ENCODE measurements at places on chromosomes 7 and 10. TPM values are rescaled to one million over a fixed set of nuclear protein-coding genes. Genes with fewer than 3 reads are reported as not detected.

OR2F2 gene
- total RNA-seq: not detected

RNF32 gene
- total RNA-seq: 2.8 TPM

PIP gene
- total RNA-seq: not detected

STRIP2 gene
- total RNA-seq: 0.28 TPM

PNLIP gene
- not detected for total RNA-seq

LRRC17 gene
- total RNA-seq: 1.4 TPM

CNNM1 gene
- total RNA-seq: 0.36 TPM

FAM25C gene
- total RNA-seq: not detected

WDR11 gene
- total RNA-seq: 43.6 TPM

TBL2 gene
- 36.3 TPM for total RNA-seq

TCAF2 gene
- 0.89 TPM for total RNA-seq

CALHM1 gene
- total RNA-seq: not detected

CDC14C gene
- not detected for total RNA-seq

- peak; percentile 89 for DNase-seq
Observed at GRCh38 chr10:102644646-102645387, 538 bp downstream of the TRIM8 start.

GRCh38 chr10:93413252-93413689, 68.9 kb downstream of the MYOF start:
- no peak for DNase-seq

DNA sequence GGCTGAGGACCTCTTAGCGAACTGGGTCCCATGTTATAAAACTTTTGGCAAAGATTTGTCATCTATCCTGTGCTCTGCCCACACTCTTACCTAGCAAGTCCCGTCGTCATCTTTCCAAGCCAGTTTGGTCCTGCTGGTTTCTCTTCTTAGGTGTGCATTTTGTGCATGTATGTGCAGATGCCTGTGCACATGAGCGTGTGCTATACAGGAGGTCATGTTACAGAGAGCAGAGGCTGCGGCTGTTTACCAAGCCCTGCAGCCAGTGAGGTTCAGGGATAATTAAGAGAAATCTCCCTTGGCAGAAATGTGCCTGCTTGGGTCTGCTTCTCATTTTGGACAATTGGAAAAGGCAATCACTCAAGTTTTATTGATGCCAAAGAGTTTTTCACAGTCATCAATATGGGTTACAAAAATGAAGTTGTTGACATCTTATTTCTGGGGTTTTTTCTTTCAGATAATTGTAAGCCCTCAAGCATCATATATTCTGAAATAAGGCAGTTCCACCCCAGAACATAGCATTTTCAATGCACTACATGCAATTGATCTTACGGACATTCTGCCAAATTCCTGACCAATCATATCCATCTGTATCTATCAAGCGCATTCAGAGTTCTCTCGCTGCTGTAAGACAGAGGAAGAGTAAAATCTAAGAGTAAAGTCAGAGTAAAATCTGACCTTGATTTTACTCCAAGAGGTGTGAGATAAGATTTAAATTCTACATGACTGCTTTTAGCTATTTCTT, 361.4 kb upstream of the ZNF32 start:
- DNase-seq: no peak

DNA sequence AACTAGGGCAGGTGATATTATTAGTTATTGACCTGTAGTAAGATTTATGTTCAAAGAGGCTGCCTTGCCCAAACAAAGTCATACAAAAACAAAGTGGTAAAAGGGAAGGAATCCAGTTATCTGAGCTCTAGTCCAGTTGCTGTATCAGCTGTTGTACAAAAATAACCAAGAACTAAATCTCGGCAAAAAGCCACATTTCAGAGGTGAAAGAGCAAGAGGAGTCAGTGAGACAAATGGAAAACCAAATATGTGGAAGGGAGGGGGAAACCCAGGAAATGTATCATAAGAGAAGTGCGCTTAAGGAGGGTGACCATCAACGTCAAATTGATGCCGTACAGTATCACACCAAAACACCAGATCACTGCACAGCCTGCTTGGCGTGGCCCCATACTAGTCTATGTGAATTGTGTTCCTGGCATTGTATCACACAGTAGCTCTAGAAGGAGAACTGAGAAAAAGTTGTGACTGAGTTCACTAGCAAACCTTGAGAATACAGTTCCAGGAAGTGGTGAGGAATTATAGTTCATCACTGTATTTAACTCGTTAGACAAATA, 6.4 kb downstream of the AGBL3 start:
- no peak for DNase-seq

- peak; percentile 83 for DNase-seq
Observed at GRCh38 chr7:96327429-96327828, 5.5 kb upstream of the SLC25A13 start.

DNA sequence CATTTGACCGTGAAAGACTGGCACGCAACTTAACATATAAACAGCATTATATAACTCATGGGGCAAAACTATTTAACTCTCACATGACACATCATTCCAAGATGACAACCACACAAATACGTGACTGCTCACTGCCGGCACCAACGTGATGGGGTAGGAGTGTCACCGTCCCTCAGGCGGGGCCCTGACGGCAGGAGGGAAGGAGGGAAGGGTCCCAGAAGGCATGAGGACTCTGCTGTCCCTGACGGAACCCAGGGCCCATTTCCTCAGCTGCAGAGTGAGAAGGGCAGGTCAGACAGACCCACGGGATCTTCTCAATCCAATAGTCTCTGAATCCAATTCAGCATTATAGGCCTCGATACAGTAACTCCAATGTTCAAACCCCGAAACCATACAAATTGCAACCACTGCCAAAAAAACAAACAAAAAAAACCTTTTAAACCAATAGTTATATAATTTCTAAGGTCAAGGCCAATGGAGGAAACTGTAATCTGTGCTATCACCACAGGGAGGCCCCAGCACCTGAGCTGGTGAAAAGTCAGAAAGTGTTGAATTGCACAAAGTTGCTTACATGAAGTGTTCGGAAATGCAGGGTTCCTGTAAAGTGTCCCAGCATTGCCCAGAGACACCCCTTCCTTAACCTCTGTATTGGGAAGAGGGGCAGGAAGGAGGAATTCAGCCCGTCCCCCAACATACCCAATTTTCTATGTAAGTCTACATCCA, 137.4 kb downstream of the TNS3 start:
- peak; percentile 32 for DNase-seq

GRCh38 chr7:114302858-114303257, 111.8 kb upstream of the FOXP2 start:
- no peak for DNase-seq

GRCh38 chr10:75425291-75426079, 5.9 kb upstream of the LRMDA start:
- DNase-seq: no peak

GRCh38 chr10:624605-625332, 64.7 kb downstream of the DIP2C start:
- DNase-seq: peak; percentile 38

GRCh38 chr7:129188892-129189660, 643 bp downstream of the SMO start:
- peak; percentile 21 for DNase-seq

GRCh38 chr7:117470777-117471176, 9.0 kb upstream of the CFTR start:
- DNase-seq: peak; percentile 27

- DNase-seq: no peak
Observed at GRCh38 chr7:128148676-128149075, 92.4 kb upstream of the LEP start.

DNA sequence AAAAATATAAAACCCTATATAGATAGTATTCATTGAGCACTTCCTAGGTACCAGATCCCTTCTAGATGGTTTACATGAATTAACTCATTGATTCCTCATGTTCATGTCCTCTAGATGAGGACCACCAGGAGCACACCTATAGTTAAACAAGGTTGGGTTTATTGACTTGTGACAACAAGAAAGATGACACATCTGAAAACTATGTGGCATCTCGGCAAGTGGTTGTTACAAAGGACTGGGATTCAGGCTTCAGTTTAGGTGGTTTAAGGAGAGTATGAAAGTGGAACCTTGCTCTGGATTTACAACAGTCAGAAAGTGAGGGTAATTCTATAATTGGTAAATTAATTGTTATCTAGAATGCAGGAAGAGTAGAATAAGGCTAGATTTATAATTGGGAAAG, 99.0 kb upstream of the PHF14 start:
- no peak for DNase-seq

GRCh38 chr10:28541717-28542365, 8.9 kb downstream of the WAC start:
- no peak for DNase-seq

DNA sequence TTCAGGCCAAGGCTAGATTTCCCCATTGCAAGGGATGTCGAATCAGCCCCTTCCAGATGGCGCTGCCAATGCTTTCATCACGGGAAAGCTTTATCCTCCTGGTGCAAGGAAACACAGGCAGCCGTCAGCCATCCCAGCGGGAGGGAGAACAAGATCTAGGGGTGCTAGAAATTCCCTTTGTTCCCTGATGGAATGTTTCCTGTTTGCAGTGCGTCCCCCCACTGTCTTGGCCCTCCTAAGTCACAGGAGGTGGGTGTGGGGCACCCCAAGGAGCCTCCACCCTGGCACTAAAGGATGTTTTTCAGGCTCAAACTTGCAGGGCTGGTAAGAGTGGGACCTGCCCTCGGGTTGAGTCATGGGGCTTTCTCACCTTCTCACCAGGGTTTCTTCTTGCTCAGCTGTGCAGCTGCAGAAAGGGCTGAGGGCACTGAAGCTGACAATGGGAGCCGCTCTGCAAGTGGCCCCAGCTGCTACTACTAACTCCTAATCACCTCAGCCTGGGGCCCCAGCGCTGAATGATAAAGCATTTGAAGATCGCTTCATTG, 103.6 kb downstream of the PRPF18 start:
- no peak for DNase-seq

GRCh38 chr7:125061776-125062397, 132.3 kb upstream of the POT1 start:
- DNase-seq: no peak

DNA sequence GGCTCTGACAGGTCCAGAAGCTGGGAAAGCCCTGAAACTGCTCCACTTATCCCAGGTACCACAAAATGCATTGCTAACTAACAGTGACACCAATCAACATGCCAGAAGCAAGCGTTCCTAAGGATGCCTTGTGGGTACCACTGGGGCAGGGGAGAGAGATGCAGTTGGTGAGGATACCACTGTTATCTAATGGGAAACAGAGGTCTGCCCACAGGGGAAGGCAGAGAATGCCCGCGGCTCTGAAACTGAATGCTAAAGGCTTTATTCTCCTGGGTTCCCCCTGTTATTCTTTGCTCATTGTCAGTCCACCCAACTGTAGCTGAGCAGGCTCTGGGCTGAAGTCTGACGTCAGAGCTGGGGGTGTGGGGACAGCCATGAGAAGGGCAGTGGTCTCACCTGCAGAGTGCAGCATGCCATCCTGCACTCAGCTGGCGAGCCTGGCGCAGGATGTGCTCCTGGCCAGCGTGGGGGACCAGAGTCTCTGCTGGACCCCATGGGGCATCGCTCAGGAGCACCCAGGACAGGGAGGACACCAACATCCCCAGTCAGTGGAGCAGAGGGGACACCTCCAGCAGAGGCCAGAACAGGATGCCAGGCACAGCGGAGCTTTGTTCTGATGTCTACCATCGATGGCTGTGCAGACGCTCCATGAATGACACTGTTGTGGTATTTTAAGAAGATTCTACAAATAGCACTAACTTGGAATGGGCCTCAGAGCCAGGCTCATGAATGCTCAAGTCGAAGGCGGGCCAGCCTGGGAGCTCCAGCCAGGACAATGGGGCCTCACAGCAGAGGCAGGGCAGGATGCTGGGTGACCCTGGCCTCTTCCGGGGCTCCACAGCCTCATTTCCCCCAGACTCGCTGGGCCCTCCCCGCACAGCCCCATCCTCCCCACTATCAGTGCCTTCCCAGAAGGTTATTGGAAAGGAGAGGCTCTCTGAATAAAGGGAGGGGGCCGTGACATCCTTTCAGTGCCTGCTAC, 95.8 kb downstream of the ARHGAP22 start:
- DNase-seq: no peak

DNA sequence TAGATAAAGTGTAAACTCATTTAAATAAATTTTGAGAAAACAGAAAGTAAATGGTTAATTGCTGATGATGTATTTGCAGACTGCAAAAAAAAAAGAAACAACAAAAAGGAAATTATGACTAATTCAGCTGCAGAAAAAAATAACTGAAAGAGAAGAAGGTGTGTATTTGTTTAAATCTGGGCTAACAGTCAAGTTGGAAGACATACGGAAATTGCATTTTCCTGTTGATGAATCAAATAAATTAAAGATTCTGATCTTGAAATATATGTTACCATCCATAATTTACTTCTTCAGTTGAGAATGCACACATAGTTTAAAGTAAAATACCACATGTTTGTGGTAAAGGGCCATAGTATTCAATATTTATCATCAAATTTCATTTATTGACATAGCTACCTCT, 19.3 kb upstream of the ING3 start:
- DNase-seq: no peak

GRCh38 chr10:86179961-86180360, 186.6 kb downstream of the GRID1 start:
- no peak for DNase-seq

GRCh38 chr10:78846760-78847159, 222.0 kb upstream of the ZMIZ1 start:
- no peak for DNase-seq

DNA sequence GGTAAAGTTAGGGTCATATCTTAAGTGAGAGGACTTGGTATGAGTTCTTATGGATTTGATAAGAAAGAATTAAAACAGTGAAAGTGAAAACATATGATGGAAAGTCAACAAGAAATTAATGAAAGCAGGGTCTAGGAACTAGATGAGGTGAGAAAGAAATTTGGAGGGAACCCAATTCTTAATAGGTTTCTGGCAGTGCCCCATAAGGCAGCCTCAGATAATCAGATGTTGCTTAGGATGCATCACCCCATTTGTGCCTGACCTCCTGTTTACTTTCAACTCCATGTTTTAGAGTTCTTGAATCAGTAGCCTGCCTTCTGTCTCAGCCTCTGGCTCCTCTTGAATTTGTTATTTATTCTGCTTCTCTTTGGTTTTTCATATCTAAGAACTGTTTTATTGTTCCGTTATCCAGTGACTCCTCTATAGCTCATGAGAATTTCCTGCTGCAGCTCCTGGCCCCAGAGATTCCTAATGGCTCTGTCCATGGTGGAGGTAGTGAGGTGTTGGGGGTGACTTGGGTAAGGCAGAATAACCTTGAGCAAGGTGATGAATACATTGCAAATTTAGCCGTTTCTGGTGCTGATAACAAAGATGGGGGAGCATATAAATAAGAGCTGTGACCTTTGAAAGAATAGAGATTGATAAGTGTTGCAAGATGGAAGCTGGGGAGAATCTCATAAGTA, 17.6 kb downstream of the ITGB8 start:
- DNase-seq: no peak
